ENCODE measurements at places on chromosomes 6 and 20. TPM values are rescaled to one million over a fixed set of nuclear protein-coding genes. Genes with fewer than 3 reads are reported as not detected.

DNA sequence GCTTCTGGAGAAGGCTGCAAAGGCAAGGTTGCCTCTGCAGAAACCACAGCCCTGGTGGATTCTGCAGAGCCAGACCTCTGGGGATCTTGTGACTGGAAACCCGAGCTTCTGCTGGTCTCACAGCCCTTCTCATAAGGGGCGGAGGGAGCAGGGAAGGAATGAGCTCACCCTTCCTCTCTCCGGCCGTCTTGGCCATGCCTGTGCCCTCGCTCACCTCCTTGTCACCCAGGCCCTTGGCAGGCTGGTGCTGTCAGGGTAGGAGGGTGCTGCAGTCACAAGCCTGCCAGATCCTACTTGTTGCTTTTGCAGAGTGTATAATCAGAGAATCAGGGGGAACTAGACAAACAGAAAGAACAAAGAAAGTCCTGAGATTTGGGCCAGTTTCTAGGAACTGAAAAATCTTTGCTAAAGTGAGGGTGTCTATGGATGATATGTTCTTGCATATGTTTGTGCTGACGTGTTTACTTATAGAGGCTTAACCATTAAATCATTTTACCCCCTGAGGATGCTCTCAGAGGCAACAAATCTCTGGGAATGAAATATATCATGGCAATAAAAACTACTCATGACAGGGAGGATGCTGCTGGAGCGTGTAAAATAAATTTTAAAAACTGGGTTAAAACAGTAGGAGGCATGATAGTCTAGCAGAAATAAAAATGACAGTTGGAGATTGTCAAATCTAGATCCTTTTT lies 244.9 kb upstream of the SOX4 start:
- DNase-seq, result no peak

Gene TUBB1
- total RNA-seq, result 0.09 TPM

GRCh38 chr20:13868331-13868730 lies 83.5 kb downstream of the NDUFAF5 start:
- no peak for DNase-seq

Gene SLC22A16
- not detected for total RNA-seq

DNA sequence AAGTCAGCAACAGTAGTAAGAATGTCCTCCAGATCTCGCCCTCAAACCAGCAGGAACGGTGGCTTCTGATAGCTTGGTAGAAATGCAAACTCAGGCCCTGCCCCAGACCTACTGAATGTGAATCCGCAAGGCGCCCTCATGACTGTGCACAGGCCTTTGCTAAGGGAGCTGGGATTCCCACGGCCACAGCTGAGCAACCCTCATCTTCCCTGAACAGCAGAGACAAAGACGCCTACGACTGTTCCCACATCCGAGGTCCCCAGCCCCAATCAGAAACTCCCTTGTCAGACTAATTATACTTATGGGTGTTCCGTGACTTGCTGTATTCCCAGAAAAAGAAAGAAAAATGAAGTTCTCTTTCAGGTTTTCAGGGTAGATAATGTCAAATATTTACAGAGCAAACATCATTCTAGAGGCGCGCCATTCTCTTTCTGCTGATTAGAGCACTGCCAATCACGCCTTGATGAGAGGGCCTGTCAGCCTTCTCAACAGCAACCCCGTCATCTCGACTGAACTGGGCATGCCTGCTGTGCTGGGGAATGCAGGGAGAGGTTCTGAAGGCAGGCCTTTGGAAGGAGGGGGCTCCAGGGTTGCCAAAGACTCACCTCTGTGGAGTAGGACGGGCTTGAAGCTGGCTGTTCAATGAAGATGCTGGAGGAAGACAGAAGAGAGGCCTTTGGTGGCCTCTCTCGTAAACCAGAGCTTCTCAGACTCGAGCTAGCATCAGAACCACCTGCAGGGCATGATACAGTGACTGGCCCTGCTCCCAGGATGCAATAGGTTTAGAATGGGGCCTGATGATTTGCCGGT lies 79.9 kb downstream of the ZNF217 start:
- no peak for DNase-seq

Gene L3MBTL1
- 22.5 TPM for total RNA-seq

DNA sequence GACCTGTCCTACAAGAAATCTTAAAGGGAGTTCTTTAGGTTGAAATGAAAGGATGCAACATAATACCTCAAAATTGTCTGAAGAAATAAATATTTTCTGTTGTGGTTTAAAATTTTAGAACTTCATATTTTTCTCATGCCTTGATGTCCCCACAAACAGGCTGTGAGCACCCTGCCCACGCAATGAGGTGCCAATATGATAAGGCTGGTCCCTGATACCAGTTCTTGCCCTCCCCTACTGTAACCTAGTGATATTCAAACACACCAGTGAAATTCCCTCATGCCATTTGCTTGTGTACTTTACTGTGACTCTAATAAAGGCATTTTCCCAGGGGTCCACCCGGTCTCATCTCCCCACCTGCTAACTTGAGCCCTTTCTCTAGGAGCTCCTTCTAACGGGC lies 67.3 kb upstream of the SIRPG start:
- no peak for DNase-seq

DNA sequence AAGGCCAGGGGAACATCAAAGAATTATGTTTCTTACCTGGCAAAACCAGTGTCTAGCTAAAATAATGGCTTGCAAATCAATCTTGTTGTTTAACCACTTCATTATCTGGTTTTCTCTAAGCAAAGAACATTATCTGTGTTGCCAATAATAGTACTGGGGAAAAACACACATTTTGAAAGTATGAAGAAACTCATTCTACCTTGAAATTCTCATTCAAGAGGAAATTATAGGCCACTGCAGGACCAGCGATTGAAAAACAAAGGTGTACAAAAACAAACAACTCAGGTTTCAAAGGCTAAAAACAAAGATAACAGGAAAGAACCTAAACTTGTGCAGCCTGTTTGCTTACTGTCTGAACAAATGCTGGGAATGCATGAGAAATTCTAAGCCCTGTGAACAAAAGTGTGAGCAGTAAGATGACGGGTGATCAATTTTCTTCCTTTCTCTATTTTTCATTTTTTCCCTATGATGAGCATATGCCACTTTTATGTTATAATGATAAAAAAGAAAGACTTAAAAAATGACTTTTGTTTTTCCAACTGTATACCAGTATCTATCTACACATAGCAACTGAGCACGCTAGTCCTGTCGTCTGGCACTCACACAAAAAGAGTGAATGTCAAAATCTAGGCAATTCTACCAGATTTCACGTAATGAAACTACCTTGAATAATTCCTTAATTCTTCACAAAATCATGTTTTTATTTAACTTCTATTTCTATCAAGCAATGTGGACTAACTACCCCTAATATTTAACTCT lies 117.9 kb downstream of the SGK1 start:
- no peak for DNase-seq

Gene ADGB
- total RNA-seq, result not detected

- no peak for DNase-seq
Observed at GRCh38 chr6:36980876-36981619, 4.9 kb downstream of the MTCH1 start.

Gene DUSP15
- 26.9 TPM for total RNA-seq

- no peak for DNase-seq
Observed at GRCh38 chr6:138528137-138528536, 28.8 kb upstream of the NHSL1 start.

Gene INSM1
- total RNA-seq, result not detected

Gene CALHM6
- 16.5 TPM for total RNA-seq

Gene NR2E1
- total RNA-seq, result not detected

- DNase-seq, result no peak
Observed at GRCh38 chr20:25459916-25460535, 52.6 kb downstream of the GINS1 start.

Gene COL20A1
- not detected for total RNA-seq

DNA sequence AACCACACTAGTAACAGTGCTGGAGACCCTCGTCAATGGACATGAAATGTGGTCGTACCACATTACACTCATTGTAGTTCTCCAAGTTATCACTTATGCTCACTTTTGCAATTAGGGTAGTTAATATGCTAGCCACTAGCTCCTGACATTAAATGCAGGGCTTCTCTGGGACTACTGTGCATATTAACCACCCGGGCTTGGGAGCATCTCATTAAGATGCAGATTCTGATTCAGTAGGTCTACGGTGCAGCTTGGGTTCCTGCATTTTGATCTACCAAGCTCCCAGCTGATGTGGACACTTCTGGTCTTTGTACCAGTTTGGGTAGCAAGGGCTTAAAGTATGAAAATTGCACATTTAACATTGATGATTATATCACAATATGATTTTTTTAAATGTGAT lies 98.0 kb downstream of the ZFP64 start:
- DNase-seq, result no peak

- DNase-seq, result no peak
Observed at GRCh38 chr6:72035966-72036365, 149.6 kb downstream of the RIMS1 start.

- DNase-seq, result no peak
Observed at GRCh38 chr20:35257175-35257909, 20.6 kb downstream of the MMP24OS start.

DNA sequence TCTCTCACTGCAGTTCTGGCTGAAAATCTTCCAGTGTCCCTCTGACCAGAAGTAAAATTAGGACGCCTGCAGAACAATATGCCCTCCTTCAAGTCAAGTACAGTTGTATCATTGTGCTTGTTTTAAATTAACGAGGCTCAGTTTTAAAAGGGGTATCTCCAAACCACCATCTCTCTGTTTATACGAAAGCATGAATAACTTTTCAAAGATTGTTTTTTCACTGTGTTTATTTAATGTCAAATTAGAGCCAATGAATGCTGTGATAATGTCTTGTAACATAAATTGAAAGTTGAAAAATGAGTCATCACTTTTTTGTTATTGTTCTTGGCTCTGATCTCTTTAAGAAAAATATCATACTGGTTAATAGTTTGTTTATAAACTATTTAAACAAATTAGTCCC lies 230.7 kb upstream of the THEMIS start:
- DNase-seq, result no peak

DNA sequence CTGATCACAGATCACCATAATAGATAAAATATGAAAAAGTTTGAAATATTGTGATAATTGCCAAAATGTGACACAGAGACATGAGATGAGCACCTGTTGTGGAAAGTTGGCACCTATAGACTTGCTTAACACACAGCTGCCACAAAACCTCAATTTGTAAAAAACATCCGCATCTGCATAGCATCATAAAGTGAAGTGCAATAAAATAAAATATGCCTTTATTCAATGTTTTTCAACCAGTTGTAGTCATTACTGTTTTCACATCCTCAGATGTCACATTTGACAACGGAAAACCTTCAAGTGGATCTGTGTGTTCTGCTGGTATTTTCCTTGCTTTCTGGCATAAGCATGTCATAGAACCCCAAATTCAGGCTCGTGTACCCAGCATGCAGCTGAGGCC lies 50.2 kb upstream of the IFNGR1 start:
- no peak for DNase-seq

- no peak for DNase-seq
Observed at GRCh38 chr20:33673410-33674293, 576 bp downstream of the NECAB3 start.

DNA sequence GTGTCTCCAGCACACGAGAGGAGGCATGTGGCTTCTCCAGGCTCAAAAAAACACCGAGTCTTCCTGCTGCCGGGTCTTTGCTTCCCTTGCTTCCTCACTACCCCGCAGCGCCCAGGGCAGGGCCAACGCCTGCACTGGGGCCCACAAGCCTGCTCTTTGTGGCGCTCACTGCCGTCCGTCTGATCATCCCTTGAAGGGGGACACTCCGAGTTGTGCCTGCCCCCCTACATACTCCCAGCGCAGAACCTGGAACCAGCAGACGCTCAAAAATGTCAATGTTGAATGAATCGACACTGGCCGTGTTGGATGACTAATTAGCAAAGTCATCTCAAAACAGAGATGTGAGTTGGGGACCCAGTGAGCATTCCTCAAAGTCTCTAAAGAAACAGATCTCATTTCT lies 8.1 kb upstream of the ARFGAP1 start:
- DNase-seq, result no peak

Gene ZSWIM3
- total RNA-seq, result 6.4 TPM

DNA sequence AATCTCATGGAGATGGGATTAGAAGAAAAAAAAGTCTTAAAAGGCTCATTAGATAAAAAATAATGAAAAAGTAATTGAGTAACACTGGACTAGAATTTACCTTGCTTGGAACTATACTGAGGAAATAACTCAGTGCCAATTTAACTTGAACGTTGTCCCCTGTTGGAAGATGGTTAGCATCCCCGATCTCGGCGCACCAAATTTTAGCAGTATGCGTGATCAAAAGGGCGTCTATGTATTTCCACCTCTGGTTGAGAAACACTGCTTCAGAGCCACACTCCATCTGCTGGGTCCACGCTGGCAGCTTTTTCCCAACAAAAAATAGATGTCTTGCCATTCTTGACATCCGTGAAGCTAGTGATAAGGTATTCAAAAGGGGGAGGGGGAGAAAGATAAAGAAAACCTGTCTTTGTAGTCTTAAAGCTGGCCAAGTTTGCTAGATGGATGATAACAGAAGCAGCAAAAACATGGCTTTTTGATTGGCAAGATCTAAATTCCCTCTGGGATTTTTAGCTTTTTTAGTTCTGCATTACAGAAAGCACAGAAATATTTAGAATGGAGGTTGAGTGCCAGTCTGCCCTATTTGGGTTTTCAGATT lies 6.4 kb downstream of the HINT3 start:
- DNase-seq, result no peak

- no peak for DNase-seq
Observed at GRCh38 chr6:19664878-19665612, 172.1 kb upstream of the ID4 start.

Gene ENPP5
- total RNA-seq, result 0.44 TPM

DNA sequence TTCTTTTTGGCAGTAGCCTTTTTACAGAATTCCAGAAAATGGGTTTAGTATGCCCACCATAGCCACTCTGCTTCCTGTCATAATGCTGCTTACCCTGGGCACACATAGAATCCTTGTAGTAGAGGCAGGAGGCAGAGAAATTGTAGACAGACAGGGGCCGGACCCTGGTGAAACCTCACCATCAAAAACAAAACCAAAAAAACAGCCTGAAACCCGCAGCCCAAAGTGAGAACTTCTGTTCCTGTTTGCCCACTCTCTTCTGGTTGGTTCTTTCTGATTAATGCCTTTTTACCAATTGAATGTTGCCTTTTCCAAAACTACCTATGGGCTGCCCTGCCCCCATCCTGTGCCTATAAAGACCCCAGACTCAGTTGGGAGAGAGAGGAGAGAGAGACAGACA lies 188.2 kb downstream of the CDKAL1 start:
- DNase-seq, result no peak

Gene IPCEF1
- total RNA-seq, result 1.8 TPM

DNA sequence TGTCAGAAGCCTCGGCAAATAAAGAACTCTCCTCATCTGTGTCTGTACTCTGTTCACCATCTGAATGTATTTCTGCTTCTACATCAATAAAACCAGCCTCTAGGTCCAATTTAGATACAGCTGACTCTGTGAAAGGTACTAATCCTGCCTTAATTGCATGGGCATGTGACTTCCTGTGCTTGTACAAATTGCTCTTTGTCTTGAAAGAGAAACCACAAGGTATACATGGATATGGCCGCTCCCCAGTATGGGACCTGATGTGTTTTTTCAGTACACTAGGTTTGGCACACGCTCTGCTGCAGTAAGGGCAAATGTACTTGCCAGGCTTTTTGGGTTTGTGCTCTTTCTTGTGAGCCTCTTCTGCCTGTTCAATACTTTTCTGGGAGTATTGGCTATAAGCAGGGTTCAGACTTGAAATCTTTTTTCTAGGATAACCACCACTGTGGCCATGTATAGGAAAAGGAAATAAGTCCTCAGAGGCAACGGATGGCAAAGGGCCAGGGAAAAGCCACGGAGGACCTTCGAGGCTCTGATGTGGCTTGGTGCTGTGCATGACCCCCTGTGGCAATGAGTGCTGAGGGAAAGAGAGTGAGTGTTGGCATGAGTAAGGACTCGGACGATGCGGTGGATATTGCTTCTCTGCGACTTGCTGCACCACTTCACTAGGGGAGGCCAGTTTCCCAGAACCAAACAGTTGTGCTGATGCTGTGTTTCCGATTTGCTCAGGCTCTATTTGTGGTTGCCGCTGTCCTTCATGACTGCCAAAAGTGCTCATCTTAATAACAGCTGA lies 170.9 kb downstream of the HIVEP2 start:
- DNase-seq, result no peak

All from activated B cell treated with CpG ODN at 0.5 μM for 24 hours (primary cell).